ENCODE measurements at places on chromosomes 16 and 17.

GRCh38 chr16:86512860-86513470 is 2.6 kb downstream of the FOXF1 start:
- no peak for DNase-seq

GRCh38 chr17:30422171-30422570 is 43.4 kb downstream of the CPD start:
- DNase-seq, result no peak

DNA sequence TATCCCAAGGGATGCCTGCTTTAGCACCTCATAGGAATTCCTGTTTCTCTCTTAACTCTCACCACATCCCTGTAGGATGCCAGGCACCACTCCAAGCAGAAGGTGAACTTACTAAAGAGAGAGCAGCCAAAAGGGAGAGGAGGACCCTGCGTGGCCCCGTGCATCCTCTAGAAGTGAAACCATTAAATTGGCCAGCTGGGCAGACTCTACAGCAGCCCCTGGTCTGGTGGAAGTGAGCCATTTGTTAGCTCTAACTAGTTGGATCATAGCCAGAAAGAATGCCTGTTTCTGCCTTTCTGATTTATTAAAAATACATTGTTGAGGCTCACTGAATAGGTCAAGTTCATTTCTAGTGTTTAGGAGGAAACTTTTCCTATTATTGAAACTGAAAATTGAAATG is 22.3 kb downstream of the TMEM11 start:
- no peak for DNase-seq

GRCh38 chr17:73968680-73969079 is 234.8 kb upstream of the RPL38 start:
- DNase-seq, result no peak

GRCh38 chr17:5260542-5260941 is 21.5 kb upstream of the RABEP1 start:
- DNase-seq, result no peak

DNA sequence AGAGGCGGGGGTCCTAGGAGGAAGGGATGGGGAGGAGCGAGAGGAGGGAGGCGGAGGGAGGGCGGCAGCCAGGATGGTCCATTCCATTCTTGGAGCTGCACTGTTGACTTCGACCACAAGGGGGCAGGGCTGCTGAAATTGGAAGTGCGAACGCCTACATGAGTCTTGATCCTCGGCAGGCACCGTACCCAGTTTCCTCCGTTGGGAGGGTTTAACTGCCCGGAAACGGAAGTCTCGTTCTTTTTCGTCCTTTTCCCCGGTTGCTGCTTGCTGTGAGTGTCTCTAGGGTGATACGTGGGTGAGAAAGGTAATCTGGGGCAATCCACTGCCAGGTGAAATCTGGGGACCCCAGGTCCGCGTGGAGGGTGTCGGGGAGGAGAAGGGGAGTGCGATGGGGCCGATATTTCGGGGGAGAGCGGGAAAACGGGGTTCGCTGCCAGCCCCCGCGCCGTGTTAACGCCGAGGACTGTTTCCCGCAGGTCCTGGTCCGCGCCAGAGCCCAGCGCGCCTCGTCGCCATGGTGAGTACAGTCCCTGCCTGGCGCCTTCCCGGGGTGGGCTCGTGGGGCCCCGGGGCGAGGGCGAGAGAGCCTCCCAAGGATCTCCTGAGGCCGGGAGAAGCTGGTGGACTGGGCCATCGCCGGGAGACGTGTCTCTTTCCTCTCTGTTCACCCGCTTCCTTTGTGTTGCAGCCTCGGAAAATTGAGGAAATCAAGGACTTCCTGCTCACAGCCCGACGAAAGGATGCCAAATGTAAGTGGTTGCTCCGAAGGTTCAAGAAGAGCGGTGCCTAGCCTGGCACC is at the start of gene RPL38:
Gene RPL38, plus strand, starts transcription at position 240 of the 802 bp plus-strand sequence. Its CDS starts 278 bp downstream, at position 518.
- DNase-seq, result peak; percentile 98
